ENCODE measurements at places on chromosomes 12 and 14.

DNA sequence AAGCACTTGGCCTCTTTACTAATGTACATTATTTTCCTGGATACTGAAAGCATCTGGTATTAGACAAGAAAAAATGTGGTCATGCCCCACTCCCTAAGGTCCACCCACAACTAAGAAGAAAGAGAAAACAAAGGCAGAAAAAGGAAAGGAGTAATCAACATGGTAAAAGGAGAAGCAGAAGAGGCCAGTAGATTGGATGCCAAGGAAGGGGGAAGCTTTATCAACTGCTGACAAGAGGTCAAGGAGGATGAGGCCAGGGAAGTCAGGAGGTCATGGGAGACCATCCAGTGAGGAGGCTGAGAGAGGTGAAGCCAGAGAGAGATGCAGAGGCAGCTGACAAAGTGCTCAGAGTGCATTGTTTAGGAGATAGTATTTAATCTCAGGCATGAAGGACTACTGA lies 383.5 kb downstream of the ZFP36L1 start:
- ATAC-seq = no peak

- ATAC-seq = no peak
Observed at GRCh38 chr12:132517740-132518100, 27.8 kb downstream of the FBRSL1 start.

DNA sequence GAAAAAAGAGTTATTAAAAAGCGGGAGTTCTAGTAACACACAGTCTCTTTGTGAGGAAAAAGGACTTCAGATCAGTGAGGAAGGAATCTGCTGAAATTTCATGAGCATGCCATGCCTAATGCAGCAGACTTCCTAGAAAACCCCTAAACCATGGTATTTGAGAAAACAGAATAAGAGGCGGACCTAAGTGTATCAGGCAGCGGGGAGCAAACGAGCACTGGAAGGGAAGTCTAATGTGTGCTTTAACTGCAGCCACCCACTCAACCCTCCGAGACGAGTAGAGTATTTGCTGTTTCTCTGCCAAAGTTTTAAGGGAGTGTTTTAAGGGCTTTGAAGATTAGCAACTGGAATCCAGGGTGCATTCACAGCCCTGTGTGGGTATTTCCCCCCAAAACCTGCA lies 36.5 kb downstream of the ACADS start:
- no peak for ATAC-seq

GRCh38 chr12:43338848-43339526 lies 213.0 kb downstream of the ADAMTS20 start:
- ATAC-seq = no peak

- no peak for ATAC-seq
Observed at GRCh38 chr14:23306412-23307145, at the start of gene BCL2L2. BCL2L2 (plus strand) TSS chr14:23306833; CDS start chr14:23307768, 935 bp downstream.

- ATAC-seq = no peak
Observed at GRCh38 chr14:75452900-75453816, 25.3 kb downstream of the JDP2 start.

- ATAC-seq = no peak
Observed at GRCh38 chr12:6998715-6999451, 19.4 kb downstream of the LPCAT3 start.

- no peak for ATAC-seq
Observed at GRCh38 chr14:68938271-68939150, 40.6 kb downstream of the ACTN1 start.

DNA sequence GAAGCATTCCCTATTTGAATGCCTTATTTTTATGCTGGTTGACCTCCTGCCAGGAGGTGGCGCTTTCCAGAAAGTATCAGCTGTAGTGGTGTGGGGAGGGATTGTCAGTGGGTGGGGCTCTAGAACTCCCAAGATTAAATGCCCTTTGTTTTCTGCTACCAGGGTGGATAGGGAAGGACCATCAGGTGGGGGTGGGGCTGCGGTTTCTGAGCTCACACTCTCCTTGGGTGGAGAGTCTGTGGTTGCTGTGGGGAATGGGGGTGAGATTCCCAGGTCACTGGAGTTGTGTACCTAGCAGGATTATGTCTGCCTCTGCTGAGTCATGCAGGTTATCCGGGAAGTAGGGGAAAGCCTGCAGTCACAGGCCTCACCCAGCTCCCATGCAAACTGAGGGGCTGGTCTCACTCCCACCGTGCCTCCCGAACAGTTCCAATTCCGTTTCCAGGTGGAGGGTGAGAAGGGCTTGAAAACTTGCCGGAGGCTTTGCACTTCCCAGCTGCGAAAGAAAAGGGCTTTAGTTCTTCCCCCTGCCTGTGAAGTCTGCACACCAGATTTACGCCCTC lies 68.3 kb downstream of the ALG10B start:
- ATAC-seq = no peak

DNA sequence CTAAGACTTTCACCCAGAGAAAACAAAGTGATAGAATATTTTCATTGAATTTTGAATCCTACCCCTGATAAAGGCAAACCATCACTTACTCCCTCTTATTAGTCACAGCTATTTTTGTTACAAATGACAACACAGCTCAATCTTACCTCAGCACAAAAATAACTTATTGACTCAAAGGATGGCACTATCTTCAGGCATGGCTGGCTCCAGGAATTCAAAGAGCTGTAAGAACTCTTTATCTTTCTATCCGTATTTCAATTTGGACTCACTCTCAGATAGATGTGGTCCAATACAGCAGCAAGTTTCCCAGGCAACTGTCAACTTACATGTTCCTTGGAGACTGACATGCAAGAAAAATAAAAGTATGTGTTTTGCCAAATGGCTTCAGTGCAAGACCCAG lies 709.4 kb upstream of the MDGA2 start:
- no peak for ATAC-seq

DNA sequence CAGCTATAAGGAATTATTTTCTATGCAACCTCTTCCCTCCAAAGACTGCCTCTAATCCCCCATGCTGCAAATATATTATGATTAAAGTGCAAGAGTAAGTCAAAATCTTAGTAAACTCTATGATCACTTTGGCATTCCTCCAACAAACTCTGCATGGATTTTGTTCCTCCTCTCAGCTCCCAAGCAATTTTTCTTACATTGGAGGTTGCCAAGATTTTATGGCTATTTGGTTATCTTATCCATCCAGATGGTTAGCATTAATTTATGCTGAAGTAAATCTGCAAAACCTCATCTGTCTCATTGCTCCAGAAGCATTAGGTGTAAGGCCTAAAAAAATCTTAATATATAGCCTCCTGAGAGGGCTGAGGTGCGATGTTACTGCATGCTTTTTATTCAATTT lies 228.1 kb downstream of the CHST11 start:
- no peak for ATAC-seq

GRCh38 chr12:132353811-132354210 lies 24.4 kb upstream of the GALNT9 start:
- no peak for ATAC-seq

DNA sequence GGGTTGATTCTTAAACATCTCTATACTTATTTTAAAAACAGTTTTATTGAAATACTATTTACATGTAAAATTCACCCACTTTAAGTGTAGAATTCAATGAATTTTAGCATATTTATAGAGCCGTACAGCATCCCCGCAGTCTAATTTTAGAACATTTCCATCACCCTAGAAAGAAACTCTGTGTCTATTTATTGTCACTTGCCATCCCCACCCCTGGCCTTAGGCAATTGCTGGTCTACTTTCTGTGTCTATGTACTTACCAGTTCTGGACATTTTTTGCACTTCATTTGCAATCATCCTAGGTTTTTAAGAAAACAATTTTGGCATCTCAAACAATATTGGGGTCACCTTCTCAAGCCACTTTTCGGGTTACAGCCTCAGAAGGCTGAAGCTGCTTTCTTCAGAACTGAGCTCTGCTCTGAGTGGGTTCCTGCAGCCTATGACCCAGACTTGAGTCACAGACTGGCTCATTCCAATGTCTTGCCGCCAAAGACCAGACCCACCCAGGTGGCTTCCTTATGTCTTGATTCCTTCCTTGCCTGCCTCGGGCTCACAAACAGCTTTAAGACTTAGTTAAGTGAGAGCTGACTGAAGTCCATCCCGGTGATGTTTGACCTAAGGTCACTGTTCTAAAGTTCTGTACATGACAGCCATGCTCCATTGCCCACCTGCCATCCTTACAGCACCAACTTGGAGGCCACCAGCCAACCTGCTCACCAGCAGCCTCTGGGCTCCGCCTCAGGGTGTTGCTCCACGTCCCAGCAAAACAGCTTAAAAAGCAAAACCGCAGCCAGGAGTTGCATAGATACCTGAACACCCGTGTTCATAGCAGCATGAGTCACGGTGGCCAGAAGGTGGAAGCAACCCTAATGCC lies 131.5 kb downstream of the CHST11 start:
- no peak for ATAC-seq

GRCh38 chr12:78584695-78585094 lies 279.9 kb upstream of the SYT1 start:
- ATAC-seq = no peak

DNA sequence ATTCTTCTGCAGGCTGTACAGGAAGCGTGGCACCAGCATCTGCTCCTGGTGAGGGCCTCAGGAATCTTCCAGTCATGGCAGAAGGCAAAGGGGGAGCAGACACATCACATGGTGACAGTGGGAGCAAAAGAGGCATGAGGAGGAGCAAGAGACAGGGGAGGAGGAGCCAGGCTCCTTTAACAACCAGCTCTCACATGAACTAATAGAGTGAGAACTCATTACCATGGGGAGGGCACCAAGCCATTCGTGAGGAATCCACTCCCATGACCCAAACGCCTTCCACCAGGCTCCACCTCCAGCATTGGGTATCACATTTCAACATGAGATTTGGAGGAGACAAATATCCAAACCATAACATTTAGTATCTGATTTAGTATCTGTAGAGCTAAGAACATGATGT lies 14.7 kb upstream of the TRIM9 start:
- no peak for ATAC-seq

GRCh38 chr12:45354399-45354798 lies 138.5 kb downstream of the ANO6 start:
- no peak for ATAC-seq

DNA sequence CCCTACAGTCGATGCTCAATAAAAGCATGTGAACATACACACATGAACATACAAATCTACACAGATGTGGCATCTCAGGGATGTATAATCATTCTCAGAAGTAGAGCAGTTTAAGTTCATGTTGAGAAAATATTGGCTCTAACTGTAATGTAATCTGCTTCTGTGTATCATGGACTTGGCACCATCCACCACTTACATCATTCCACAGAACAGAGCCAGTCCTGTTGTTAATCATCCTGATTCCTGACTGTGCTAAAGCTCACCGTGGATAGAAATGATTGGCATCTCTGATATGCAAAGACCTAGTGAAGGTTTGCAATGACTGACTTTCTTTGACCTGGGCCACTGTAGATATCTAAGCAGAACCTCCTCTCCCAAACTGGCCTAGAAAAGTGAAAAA lies 1141.3 kb downstream of the BCL11B start:
- no peak for ATAC-seq

DNA sequence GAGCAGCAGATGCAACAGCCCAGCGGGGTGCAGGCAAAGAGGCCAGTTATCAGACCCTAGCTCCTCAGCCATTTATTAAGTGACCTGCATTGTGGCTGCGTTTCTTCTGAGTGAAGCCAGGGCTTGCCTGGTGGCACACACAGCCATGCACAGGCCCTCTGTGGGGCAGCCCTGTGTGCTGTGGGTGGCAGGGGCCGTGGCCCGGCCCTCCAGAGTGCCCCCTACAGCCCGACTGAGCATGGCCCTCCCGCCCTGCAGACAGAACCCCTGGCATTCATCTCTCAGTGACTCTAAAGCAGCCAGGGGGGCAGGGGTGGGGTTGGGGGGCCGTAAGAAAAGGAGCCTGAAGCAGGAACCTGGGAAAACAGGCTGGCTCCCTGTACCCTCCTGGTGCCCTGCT lies 226.0 kb upstream of the PWP1 start:
- no peak for ATAC-seq

DNA sequence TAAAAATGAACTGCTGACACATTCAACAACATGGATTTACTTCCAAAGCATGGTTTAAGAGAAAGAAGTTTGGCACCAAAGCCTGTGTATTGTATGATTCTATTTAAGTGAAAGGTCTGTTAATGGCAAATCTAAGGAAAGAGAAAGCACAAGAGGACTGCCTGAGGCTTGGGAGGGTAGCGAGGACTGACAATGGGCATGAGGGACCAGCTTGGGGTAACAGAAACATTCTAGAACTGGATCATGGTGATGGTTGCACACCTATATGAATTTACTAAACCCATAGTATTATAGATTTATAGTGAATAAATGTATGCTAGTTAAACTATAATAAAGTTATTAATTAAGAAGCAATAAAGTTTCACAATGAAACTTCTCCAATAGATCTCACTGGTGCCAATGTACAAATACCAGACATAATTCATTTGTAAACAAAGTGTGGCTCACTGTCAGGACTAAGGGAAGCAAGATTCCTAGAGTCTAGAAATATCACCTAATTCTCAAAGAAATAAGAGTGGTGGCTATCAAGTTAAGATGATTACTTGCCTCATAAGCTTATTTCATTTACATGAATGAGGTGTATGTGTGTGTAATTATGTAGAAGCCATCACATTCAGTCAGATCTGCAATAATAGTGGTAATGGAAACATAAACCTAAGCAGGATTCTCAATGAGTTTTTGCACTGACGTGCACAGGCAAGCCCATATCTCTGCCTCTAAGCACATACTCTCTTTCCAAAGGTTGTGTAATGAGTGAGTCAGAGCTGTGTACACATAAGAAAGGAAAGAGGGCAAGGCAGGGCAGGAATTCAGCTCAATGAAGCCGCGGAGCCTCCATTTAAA lies 353.4 kb downstream of the KCNH5 start:
- no peak for ATAC-seq

DNA sequence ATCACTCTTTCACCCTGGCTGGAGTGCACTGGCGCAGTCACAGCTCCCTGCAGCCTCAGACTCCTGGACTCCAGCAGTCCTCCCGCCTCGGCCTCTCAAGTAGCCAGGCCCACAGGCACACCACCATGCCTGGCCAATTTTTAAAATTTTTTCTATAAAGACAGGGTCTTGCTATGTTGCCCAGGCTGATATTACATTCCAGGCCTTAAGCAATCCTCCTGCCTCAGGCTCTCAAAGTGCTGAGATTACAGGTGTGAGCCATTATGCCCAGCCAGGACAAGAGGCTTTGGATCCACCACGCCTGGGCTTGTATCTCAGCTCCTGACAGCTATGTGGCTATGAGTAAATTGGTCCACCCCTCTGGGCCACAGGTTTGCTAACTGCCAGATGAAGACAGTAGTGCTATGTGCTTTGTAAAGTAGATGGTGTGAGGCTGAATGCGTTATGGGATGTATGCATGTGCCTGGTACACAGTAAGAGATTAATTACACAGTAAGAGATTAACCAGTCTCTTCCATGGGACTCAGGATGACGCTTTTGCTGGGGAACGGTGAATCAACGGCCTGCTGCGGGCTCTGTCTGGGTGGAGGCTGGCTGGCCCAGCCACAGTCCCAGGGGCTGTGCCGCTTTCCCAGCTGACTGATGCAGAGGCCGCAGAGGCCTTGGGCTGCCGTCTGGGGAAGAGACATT lies 53.3 kb upstream of the NCOR2 start:
- no peak for ATAC-seq

DNA sequence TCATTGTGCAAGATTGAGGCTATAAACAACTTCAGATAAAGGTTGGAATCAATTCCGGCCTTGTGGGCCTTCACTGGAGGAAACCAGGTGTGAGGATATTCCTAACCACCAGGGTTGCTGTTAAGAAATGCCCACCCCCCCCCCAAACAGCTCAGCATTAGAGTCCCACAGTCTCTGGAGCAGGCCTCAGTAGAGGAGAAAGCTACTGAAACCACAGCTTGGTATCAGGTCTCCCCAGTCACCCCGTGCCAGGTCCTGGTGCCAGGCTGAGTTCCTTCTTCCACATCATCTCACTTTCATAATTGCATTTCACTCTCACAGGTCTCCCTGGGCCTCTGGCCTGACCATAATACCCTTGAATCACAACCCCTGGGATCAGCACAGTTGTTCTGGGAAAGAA lies 12.5 kb downstream of the GALNT6 start:
- ATAC-seq = no peak

GRCh38 chr12:45388545-45388944 lies 172.7 kb downstream of the ANO6 start:
- no peak for ATAC-seq

All from activated CD4-positive, CD25-positive, alpha-beta regulatory T cell treated with anti-CD3 and anti-CD28 coated beads, Interleukin-2, amount 50 U/mL, for 24 hours (primary cell).